ENCODE measurements at places on chromosomes 7 and 10.

- DNase-seq = no peak
Observed at GRCh38 chr10:131700032-131700431, 200.8 kb upstream of the PPP2R2D start.

GRCh38 chr10:60142736-60143135 is 236.4 kb upstream of the CCDC6 start:
- DNase-seq = no peak

- DNase-seq = no peak
Observed at GRCh38 chr10:86955501-86956194, 1.8 kb downstream of the MMRN2 start.

- no peak for DNase-seq
Observed at GRCh38 chr10:21754410-21755011, 220.5 kb downstream of the MLLT10 start.

DNA sequence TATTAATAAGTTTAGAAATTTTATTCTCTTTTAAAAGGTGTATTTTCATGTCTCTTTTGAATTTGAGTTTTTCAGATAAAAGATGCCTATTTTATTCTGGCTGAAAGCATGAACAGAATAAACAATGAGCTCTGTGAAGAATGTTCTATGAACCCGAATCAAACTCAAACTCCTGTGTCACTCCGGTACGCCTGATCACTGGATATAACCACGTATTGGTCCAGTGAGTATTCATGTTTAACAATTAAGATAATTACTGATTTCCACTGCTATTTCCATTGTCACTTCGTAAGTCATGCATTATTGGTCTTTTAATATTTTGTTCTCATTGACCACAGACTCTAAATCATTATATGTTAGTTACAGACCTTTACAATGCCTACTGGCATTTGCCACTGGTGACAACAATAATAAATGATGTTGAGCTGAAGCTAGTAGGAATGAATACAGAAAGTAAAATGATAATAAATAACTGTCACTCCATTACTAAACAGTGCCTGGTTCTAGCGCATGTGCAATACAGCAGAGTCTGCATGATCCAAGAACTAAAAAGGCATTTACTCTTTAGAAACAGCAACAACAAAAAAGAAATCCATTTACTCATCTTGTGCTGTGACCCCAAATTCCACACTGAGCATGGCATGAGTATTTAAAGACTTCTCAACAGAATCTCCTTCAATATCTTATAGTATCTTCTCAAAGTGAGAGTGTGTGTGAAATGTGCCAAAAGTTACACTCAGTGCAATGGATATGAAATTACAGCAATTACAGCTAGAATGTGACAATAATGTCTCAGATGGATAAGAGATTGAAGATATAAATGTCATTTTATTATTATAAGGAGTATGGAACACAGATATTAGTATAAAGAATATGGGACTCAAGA is 827.0 kb upstream of the LRRTM3 start:
- no peak for DNase-seq

- DNase-seq = no peak
Observed at GRCh38 chr7:141956084-141956483, 9.3 kb upstream of the CLEC5A start.

DNA sequence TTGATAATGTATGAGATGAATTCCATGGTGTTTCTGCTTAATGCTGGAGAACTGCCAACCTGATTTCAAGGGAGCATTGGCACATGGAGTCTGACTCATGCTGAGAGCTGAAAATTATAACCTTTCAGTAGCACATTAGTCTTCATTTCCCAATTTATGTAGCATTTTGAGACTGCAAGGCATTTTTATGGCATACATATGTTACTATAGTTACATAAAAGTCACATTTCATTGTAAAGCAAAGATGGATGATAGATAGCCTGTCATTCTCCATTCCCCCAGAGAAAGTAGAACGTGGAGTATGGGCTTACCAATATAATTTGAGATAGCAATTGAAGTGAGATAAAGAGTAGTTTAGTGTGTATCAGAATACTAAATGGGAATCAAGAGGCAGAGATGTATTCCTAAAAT is 103.1 kb downstream of the SLC16A9 start:
- DNase-seq = no peak

DNA sequence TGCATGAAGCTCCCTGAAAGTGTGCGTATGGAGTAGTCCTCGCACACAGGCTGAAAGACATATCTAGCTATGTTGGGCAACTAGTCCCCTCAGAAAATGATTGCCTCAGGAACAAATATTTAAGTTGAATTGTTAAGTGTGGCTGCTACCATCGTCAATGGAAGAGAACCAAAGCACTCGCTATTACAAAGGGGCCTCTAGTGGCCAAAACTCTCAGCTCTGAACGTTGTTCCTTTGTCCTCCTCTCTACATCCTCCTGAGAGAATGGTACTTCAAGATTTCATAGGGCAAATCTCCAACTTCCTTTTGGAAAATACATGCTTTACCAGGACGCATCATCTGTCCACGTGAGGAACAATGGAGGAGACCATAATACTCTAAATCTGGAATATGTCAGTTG is 209.9 kb downstream of the NRG3 start:
- DNase-seq = no peak

- DNase-seq = peak; percentile 18
Observed at GRCh38 chr10:61642676-61643075, 20.1 kb upstream of the CABCOCO1 start.

- DNase-seq = no peak
Observed at GRCh38 chr7:81209059-81209458, 290.2 kb upstream of the SEMA3C start.

- DNase-seq = no peak
Observed at GRCh38 chr10:127399668-127400067, 149.4 kb upstream of the NPS start.

- DNase-seq = no peak
Observed at GRCh38 chr7:5472432-5473315, 49.0 kb upstream of the TNRC18 start.

DNA sequence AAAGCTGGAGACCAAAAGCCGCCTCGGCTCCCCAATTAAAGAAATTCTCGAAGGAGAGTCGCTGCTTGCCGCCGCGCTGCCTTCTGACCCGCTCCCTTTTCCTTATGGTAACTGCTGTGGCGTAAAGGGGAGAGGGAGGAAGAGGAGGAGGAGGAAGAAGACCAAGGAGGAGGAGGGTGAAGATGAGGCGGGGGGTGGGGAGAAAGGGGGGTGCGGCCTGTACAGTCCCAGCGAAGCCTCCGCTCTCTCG is 388 bp downstream of the CNOT4 start:
- DNase-seq = no peak

DNA sequence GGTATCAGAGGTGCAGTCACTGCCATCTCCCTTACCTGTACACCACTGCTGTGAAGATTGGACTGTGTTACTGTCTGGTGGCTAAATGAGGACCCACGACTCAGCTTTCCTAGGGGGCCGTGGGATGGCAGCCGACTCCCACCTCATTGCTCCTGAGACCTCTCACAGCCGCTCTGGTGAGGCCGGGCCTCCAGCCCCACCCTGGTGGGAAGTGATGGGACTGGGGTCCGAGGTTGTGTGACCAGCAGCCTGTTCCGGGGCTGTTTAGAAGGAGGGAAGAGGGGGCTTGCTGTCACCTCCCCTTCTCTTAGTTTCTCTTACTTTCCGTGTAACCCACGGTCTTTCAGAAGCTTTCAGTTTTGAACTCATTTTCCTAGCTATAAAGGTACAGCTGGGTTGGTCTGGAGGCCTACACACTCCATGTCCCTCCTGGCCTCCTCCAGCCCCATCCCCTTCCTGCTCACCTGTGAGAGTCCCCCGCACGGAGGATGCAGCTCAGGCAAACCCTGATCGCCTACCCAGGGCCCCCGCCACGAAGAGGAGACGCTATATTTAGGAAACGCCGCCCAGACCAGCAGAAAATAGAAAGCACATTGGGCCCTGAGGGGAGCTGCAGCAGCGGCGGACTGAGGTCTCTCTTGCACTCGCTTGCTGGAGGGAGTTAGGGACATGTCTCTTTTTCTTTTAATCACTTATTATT is 4.6 kb downstream of the EMX2 start:
- DNase-seq = no peak

DNA sequence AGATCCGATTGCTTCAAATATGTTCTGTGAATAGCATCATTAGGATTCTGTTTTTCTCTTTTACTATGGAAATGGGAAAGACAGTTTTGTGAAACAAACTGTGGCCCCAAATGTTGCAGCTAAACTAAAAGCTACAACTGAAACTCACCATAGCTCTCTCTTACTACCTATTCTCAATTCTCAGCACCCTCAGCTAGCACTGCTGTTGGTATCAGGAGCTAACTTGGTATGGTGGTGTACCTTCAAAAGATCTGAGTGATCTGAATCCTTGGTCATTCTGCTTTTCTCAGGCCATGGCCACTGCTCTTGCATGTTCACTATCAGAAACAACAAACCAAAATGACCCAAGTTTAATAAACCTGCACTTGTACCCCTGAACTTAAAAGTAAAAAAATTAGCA is 1208.0 kb downstream of the SORCS1 start:
- no peak for DNase-seq

GRCh38 chr10:76160446-76161300 is 729.2 kb downstream of the LRMDA start:
- DNase-seq = no peak

DNA sequence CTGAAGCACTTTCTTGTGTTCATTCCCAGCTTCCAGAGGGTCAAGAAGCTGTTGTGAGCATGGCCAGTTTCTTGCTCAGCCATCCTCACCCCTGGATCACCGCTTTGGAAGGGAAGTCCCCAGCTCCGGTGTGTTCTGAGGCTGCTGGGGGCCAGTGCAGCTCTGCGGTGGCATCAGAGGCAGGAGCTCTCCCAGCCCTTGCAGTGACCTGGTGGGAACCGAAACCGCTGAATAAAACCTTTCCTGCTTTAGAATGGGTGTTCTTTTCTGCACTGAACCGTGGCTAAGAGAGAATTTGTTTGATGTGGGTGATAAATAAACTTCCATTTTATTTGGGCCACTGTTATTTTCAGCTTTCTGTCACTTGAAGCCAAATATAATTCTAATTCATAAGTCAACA is 450.9 kb upstream of the VSTM2A start:
- DNase-seq = no peak

DNA sequence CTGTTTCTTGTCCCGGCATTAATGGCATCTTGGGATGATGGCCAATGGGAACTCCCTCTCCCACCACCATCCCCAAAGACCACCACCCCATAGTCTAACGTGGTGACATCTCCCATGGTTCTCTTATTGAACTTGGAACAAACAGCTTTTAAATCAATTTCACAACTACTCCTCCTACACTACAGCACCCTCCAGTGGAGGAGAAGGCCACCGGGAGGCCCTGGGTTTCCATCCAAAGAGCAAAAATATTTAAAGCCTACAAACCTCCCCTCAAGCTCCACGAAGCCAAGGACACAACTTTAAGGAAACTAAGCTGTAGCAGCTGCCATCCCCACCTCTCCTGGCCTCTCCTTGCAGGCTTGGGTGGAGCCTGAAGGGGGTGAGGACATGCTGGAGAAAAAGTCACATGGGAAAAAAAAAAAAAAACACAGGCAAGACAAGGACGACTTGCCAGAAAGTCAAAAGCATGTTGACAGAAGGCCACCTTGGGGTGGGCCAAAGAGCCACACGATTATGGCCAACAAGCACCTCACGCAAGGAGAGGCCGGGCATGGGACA is 94.0 kb upstream of the LANCL2 start:
- DNase-seq = no peak

DNA sequence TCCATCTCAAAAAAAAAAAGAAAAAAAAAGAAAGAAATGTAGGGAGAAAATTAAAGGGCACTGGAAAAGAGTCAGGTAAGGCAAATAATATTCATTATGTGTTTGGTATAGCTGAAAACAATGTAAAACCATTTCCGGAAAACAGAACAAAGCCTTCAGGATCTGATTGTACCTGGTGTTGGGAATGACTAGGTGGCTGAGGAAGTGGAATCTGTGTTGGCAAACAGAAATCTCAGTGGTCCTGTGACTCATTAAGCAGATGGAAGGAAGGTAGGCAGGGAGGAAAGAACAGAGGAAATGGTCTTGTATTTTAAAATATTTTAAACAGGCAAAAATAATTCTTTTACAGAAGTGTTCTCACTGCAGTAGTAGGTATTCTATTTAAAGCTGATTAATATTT is 55.7 kb upstream of the GATA3 start:
- no peak for DNase-seq

GRCh38 chr10:52566471-52567246 is 205.9 kb downstream of the MBL2 start:
- DNase-seq = peak; percentile 3

DNA sequence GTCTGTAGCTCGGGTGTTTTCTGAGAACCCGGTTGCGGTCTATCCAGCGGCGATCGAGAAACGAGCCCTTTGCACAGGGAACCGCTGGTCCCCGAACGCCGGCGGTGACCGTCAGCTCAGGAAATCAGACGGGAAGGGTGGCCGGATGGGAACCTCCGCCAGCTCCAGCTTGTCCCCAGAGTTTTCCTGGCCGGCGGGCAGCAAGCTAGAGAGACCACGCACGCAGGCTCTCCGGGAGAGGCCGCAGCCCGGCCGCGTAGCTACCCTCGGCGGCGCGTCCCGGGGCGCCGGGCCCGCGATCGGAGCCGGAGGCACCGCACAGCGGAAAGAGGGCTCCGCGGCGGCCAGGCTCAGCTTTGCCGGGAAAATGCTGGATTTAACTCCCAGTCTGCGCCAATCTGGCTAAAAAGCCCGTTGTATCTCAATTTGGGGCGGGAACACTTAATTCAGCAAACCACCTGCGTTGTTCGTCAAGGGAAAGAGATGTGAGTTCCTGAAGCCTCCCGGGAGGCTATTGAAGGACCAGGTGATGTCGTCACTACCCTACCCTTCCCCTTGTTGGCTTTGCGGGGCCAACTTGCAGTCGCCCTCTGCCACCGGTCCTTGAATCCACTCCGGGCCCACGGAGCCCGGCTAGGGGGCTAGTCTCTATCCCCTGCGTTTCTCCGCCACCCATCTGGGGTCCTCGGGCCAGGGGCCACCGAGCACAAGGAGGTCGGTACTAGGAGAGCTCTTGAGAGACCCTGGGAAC is 859 bp upstream of the CH25H start:
- DNase-seq = peak; percentile 12

GRCh38 chr7:50537417-50537816 is 27.8 kb downstream of the DDC start:
- no peak for DNase-seq

GRCh38 chr7:149334219-149334618 is 72.2 kb downstream of the ZNF783 start:
- no peak for DNase-seq

GRCh38 chr10:117350909-117351308 is 24.3 kb downstream of the PDZD8 start:
- no peak for DNase-seq

- no peak for DNase-seq
Observed at GRCh38 chr7:140540136-140540777, 61.0 kb upstream of the MKRN1 start.

DNA sequence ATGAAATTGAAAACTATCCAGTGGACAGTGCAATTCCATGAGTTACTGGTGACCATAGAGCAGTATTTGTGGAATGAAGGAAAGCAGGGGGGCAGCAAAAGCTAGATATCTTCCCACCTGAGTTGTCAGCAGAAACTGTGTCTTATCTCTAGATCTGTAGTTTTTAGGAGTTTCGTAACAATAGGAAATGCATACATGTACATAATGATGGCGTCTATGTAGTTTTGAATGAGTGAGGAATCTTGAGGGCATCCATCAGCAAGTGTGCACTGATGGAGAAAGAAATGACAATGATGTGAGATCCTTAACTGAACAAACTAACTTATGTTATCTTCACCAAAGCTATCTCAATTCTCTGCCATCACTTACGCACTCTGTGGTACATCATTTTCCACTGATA is 114.5 kb downstream of the LRRC4 start:
- no peak for DNase-seq

GRCh38 chr10:114694062-114694461 is 36.0 kb upstream of the ABLIM1 start:
- no peak for DNase-seq

All from activated CD4-positive, alpha-beta T cell treated with anti-CD3 and anti-CD28 coated beads, Interleukin-2, Interleukin-6, amounts not matched to agents 100 ng/mL and 50 ng/mL, durations not matched to agents 16 hours and 8 hours (primary cell).